ENCODE measurements at places on chromosomes 12 and 14.

- no peak for DNase-seq
These were observed 2.9 kb upstream of the PFDN5 start for GRCh38 chr12:53292426-53292825.

DNA sequence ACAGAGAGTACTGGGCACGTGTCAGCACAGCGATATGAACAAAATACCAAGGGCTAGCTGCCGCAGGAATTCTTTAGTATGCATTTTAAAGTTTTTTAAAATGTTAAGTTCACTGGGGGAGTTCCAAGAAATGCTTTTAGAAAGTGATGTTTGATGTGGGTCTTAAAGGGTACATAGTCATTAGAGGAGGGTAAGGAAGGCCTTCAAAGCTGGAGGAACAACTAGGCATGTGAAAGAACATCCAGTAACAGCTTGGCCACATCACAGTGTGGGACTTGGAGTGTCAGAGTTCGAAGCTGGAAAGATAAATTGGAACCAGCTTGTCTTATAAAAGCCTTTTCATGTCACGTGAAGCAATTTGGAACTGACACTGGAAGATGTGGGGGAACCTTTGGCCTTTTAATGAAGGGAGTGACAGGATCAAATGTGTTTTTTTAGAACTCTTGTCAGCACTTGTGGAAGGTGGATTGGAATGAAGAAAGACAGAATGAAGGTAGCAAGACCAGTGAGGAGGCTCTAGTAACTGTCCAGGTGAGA lies 57.7 kb downstream of the WDR20 start:
- DNase-seq: no peak

DNA sequence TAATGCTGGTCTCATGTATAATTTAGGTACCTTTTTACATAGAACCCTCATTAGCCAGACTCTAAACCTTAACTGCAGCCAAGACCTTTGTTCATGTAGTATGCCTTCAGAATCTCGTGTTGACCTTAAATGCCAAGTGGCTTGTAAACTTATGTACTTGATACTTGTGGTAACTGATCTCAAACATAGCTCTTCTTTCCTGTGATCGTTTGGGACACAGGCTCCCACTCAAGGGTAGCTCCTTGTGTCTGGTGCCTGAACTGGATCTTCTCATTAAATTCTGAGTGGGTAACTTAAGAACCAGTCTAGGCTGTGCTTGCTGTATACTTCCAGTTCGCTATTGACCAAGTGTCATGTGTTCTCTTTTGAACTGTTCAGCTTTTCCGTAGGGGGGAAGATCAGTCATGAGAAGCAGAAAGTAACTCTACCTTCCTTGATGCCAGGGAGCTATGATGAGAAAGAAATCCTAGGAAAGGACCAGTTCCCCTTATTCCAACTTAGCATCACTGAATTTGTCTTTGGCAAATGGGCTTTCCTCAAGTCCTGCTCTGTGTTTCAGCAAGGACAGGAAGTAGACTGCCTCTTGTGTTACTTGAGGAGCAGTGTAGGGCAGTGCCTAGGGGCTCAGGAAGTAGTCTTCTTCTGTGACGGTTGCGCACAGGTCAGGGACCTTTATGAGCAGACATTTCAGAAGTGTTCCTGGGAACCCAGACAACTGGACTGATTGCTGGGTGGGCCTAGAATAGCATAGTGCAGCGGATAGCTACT lies 2.5 kb downstream of the LGALS3 start:
- no peak for DNase-seq

GRCh38 chr14:87940894-87941293 lies 52.1 kb downstream of the GALC start:
- no peak for DNase-seq

DNA sequence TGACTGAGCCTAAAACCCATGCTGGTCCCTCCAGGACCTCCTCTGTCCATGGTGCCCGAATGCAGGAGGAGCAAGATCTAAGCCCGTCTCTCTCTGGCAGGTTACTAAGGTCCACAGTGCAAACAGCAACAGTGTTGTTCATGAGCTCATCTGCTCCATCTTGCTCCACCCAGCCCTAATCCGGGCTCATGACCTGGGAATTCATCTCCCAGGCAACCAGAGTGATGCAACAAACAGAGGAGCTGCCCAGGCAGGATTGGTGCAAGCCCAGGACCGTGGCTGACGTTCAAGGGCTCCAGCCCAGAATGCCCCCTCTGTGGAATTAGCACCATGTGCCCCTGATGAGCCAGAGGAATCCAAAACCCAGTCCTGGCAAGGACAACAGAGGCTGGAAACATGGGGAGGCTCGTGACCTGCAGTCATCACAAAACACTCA lies 29.9 kb downstream of the HSPB8 start:
- no peak for DNase-seq

- peak; percentile 21 for DNase-seq
These were observed 225.0 kb upstream of the GRIP1 start for GRCh38 chr12:66903782-66904396.

GRCh38 chr12:16218934-16219751 lies 58.3 kb downstream of the SLC15A5 start:
- DNase-seq: no peak

DNA sequence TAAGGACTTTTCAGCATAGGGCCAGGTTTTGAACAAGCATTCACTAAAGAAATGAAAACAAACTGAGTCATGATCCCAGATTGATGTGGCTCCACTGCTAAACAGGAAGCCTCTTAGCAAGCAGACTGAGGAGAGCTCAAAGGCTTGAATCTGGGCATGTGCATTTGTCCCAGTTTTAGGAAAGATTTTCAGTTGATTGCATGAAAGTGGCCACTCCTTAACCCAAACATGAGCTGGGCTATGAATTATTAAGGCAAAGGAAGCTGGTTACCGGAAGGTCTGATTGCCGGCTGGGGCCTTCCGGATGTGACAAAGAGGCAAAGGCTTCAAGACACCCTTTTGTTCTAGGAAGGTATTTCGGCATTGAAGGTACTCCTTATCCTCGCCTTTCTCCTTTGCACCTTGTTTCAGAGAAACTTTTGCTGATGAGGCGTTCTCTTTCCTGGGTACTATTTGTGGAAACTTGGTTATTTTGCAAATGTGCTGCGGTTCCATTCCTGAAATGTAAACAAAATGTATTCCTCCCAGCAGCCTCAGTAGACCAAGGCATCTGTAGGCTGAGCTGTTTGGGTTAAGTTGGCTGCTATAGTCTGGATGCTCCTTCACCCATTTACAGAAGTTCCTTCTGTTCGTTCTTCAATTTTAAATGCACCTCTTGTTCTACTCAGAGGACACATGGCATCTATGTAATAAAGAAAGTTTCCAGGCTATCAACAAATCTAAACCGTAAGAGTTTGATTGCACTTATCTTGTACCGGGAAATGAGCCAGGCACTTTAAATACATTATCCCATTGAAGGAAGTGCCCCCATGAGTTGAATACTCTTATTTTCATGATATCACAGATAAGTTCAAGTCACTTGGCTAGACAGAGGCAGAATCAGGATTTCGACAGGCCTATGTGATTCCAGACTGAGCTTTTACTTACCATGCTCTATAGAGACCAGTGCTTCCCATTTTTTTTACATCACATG lies 115.6 kb upstream of the METAP2 start:
- DNase-seq: no peak

Measured in stimulated activated naive CD4-positive, alpha-beta T cell (primary cell).